Astrocyte of the cerebellum (primary cell): ENCODE measurements at places on chromosomes 4 and X.

DNA sequence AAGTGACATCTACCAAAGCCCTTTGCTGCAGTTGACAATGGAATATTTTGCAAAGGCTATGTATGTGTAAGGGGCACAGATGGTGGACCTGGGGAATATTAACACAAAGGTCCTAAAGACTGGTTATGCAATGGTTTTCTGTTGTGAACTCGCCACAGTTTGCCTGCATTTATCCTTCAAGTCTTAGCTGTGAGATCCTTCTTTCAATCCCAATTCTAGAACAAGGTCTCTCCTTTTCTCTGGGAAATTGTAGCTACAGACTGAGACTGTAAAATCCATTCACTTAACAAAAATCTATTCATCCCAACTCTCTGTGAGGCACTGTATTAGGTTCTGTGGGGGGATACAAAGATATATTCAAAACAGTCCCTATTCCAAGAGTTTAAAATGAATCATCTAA, 250.4 kb downstream of the GPM6A start:
- no peak for DNase-seq

DNA sequence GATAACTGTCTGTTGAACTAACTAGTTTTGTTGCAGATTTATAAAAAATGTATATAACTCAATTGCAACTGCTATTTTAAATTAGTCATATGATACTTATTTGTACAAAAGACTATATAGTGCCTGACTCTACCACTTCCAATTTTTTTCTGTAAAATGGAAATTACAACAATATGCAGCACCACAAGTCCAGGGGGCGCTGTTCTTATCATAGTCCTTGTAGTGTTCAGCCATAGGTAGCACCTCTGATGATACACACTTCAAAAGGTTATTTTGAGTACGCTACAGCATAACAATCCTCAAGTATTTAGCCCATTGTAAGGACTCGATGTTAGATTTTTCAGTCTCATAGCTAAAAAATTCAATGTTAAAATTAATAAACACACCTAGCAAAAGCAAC, 174.9 kb downstream of the CORIN start:
- no peak for DNase-seq

- no peak for DNase-seq
Measured at GRCh38 chrX:118324588-118324987, 21.3 kb upstream of the WDR44 start.

DNA sequence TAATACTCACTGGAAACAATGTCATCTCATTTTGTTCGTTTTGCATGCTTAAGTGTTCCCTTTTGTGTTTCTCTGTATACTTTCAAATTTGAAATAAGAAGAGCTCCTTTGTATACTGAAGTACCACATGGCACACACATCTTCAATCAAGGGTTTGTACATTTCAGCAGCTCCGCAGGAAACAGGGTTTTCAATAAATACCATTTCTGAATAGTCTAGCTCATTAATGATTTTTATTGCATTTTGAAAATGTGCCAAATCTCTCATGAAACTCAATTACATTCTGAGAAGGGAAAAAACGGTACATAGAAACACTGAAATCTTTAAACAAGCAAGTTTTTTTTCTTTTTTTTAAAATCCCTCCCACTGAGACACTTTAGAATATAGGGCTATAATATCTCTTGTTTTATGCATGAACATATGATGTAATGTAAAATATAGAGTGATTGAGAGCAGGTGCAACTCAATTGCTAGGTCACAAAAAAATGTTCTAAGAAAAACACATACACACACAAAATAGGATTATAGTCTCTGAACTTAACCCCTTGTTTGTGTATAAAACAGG, 914.2 kb upstream of the PCDH7 start:
- DNase-seq, result no peak

DNA sequence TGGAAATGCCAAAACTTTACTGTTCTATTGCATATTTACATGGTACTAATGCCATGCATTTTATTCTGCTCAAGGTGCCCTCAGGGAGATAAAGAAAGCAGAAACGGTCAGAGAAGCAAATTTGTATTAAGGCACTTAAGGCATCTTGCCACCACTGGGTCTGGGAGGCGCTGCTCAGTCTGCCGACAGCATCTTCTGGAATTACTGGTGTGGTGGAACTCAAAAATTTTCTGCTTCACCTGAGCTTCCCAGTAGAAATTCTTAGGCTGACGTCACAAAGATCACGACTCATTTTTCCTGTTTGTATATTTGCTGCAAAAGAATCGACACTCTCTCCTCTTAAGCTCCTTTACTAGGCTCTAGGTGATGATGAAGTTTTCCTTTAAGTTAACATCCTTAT, 3.0 kb downstream of the RASSF6 start:
- no peak for DNase-seq

- DNase-seq, result no peak
Measured at GRCh38 chr4:169305651-169306050, 34.9 kb upstream of the SH3RF1 start.
